B cell (primary cell): ENCODE measurements at places on chromosomes 3 and 15.

- no peak for DNase-seq
Observed at GRCh38 chr15:29089731-29090616, 179.6 kb downstream of the NSMCE3 start.

DNA sequence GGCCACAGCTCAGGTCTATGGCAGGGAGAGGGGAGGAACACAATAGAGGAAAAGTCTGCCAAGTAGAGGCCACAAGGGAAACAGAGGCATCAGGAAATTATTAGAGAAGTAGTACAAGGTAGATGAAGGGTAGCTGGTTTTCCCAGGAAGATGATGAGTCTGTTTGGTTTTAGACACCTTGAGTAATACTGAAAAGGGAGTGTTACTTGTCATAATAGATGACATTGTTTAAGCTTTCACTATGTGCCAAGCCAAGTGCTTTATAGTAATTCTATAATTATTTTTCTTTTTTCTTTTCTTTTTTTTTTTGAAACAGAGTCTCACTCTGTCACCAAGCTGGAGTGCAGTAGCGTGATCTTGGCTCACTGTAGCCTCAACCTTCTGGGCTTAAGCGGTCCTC lies 13.7 kb downstream of the PXK start:
- no peak for DNase-seq

GRCh38 chr3:183816681-183817510 lies 8.5 kb downstream of the MAP6D1 start:
- DNase-seq, result no peak

- DNase-seq, result no peak
Observed at GRCh38 chr3:128362026-128362965, 104.4 kb downstream of the DNAJB8 start.

DNA sequence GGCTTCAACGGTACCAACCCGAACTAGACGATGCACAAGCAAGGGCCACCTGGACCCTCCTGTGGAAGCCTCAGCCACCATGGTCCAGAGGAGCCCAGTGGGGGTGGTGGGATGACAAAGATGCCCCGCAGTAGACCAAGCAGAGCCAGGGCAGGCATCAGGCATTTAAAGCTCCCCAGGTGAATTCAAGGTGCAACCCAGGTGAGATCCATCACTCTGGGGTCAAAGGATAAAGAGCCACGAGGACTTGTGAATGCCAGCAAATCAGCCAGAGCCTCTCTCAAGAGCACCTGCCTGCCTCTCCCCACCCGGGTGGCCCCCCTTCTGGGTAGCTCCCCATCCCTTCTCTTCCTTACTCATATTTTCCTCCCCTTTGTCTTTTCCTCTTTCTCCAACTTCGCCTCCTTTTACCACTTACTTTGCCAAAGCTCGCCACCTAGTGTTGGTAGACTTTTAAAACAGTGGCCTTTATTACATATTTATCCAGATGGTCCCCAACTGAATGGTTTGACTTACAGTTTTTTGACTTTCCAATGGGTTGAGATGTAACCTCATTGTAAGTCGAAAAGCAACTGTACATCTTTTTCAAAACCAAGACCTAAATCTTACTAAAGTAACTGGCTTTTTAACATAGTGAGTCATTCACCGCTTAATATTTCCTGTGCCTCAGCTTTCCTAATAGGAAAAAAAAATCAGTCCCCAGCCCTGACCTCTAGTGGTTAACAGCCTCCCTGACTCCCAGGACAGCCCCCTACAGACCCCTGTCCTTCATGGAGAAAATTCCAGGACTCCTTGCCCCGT lies 18.8 kb downstream of the PLA2G4F start:
- peak; percentile 43 for DNase-seq

DNA sequence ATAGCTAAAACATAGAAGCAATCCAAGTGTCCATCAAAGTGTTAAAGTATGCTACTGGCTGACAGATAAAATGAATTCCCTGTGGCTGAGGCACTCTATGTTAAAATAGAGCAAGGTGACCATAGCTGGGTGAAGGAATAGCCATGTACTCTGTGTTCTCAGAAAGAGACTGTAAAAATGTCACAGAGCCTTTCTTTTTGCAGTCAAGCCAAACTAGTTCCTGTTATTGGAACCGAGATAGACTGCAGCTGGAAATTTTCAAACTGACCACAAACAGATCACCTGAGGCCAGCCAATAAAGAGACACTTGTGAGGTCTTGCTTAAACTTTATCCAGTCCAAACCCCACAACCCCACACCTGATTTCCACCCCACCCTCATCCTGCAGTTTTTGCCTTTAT lies 422.8 kb upstream of the NAALADL2 start:
- no peak for DNase-seq

- no peak for DNase-seq
Observed at GRCh38 chr3:185844051-185844450, 19.2 kb upstream of the IGF2BP2 start.

- DNase-seq, result no peak
Observed at GRCh38 chr3:105397974-105398373, 31.3 kb downstream of the ALCAM start.

DNA sequence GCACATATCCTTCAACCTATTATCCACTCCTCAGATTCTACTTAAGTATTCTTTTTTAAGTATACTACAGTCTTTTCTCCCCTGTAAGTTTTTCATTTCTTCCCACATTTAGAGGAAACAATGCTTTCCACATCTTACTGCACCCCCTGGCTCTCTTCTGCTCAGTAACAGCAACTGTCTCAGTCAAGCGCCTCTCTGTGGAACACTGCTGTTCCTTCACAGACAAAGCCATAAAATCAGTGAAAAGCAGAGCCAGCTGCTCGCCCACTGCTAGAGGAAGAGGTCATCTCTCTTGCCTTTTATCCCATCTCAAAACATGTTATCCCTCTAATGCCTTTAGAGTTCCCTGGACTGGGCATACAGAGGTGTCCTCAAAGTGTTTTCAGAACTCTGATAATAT lies 24.8 kb downstream of the SERP1 start:
- no peak for DNase-seq

DNA sequence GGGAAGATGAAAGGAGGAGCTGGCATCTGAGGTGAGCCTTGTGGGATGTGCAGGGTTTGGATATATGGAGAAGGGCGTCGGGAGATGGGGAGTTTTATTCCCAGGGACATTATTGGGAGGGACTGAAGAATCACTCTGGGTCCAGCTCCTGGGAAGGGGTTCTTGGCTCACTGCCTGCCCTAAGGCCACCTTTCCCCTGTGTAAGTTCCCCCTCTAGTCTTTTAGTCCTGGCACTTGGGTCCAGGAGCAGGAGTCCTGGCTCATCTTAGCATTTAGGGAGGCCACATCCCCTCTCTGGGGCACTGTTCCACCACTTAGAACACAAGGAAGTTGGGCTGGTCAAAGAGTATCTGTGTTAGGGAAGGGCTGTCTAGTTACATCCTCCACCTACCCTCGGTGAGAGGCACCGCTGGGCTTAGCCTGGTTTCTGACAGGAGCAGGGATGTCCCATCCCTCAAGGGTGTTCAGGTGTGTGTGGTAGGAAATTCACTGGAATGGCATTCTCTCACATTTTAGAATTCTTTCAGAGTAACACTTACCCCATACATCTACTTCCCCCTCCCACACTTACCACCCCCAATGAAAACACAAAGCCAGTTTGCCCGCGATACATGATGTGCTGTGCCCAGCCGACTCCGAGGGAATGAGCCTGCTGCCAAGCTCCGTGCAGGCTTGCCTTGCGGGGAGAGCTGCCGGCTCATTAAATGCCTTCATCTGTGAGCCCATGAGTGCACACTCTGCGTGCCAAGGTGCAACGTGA lies 86.7 kb downstream of the FAM43A start:
- DNase-seq, result no peak

DNA sequence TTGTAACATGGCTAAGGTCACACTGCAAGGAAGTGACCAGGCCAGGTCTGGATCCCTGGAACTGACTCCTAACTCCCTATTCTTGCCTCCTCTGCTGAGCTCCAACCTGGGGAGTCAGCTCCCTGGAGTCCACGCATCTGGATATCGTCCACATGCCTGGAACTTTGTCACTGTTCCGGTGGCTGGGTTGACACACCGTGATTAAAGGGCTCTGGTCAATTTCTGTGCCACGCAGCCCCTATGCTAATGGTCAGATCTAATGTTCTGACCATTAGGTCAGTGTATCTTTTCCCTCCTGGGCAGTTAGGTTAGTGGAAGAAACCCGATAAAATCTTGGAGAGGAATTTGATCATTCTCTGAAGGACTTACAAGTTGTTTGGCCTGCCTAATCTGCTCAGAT lies 1.6 kb upstream of the TPM1 start:
- no peak for DNase-seq
